ELR (cell line): ENCODE measurements at places on chromosomes 5 and 9.

DNA sequence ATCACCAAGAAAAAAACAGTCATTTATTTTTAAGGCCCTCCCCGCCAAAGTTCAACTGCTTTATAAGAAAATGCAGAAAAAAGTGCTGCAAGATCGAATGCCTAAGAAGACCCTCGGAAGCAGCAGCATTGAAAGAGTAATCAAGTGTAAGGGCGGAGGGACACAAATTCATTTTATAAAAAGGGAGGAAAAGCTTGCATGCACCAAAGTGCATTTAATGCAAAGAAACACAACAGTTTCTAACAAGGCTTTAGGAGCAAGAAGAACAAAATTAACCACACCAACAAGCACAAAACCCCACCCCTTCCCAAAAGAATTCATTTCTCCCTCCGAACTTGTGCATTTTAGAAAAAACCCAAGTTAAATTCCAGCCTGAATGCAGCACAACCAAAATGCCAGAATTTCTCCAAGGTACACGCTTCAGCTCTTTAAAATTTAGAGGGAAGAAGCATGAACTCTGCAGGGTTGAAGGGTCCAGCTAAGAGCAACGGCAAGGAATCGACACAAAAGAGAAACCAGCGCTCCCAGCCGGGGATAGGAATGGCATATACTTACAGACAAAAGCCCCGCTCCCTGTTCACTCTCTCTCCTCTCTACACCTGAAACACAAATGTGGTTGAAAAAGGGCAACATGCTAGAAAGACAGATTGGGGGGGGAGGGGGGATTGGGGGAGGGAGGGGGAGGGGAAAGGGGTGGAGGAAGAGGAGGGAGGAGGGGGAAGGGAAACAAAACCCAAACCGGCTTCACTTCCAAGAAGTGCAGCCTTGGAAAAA is at the start of gene NREP:
Gene NREP (minus strand): TSS at position 614 of the 774 bp plus-strand sequence. CDS start 1,422 bp downstream, outside the sequence.
- peak; percentile 21 for DNase-seq

DNA sequence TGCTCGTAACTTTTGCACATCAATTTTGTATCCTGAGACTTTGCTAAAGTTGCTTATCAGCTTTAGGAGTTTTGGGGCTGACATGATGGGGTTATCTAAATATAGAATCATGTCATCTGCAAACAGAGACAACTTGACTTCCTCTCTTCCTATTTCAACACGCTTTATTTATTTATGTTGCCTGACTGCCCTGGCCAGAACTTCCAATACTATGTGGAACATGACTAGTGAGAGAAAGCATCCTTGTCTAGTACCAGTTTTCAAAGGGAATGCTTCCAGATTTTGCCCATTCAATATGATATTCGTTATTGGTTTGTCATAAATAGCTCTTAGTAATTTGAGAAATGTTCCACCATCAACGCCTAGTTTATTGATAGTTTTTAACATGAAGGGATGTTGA is 65.4 kb upstream of the CDH12 start:
- DNase-seq, result no peak

GRCh38 chr9:131980267-131981016 is 99.2 kb downstream of the MED27 start:
- DNase-seq, result no peak

- DNase-seq, result no peak
Observed at GRCh38 chr9:15158064-15158463, 149.0 kb downstream of the TTC39B start.

DNA sequence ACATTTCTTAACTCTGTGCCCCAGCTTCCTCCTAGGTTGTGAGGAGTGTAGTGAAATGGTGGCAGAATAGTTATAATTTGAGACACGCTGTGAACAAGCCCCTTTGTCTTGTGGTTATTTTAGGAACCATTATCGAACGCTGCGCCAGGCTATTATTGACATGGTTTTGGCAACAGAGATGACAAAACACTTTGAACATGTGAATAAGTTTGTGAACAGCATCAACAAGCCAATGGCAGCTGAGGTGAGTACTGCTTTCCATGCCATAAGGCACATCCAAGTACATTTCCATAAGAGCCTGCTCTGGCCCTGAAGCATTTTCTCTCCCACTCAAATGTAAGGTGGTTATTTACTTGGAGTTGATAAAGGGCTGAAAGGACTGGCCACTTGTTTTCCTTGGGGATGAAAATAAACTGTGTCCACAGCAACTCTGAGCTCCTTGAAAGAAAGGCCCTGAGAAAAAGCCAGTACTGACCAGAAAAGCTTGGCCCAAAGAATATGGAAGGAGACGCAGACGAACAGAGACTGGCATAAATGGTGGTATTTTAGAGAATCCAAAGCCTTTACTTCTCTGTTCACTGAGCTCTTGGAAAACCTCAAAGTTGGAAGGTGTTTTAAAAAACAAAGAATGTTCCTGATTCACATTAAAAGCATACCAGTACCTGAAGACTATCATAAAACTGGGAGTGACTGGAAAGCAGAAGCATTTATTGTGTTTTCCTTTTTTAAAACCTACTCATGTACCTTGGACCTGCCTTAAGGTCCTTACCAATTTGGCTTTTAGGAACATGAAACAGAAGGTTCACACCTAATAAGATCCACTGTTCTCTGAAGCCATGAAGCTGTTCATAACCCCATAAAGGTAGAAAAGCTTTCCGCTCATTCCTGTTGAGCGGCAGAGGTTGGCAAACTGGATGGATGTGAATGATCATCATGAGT is 72.2 kb downstream of the WDR41 start:
- no peak for DNase-seq

- peak; percentile 78 for DNase-seq
Observed at GRCh38 chr5:65100911-65101631, 332.3 kb downstream of the CWC27 start.

GRCh38 chr5:163338-163620 is 28.0 kb upstream of the LRRC14B start:
- DNase-seq, result no peak

DNA sequence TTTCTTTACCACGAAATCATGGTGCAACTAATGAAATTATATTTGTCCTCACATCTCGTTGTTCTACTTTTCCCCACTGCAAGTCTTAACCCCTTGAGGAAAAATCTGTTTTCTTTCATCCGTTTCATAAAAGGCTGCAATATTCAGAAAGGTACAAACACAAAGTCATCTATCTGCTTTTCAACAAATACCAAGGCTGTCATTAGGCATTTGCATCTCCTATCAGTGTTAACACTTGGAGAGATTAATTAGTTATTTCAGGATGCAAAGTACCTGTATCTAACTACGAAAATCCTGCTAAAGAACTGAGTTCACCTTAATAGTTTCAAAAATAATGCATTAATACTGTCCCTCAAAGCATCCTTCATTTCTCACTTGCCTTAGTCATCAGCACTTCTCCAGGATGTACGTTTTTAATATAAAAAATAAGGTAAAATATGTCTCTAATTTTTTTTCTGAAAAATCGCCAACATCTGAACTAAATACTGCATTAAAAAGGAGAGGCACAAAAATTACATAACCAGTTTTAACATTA is 1.8 kb downstream of the ARRDC3 start:
- DNase-seq, result no peak

GRCh38 chr9:126853667-126854066 is 6.8 kb upstream of the ZBTB34 start:
- DNase-seq, result peak; percentile 61

DNA sequence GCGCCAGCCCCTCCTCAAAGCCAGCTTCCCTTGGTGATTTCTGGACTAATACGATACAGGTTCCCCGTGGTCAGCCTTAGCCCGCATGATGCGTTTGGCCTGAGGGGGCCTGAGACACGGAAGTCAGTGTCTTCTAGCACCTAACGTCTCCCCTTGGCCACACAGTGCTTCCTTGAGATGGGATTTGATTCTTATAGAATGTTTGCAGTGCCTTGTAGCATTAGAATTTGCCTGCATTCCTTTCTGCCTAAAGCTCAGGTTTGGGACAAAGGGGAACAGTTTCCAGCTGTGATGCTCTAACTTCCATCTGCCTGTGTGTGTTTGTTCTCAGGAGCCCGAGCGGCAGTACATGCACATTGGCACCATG is 34.4 kb downstream of the CFAP90 start:
- DNase-seq, result no peak

GRCh38 chr5:40798801-40799210 is 632 bp upstream of the PRKAA1 start:
- peak; percentile 83 for DNase-seq

GRCh38 chr5:96743805-96744204 is 63.9 kb downstream of the ERAP1 start:
- DNase-seq, result no peak

DNA sequence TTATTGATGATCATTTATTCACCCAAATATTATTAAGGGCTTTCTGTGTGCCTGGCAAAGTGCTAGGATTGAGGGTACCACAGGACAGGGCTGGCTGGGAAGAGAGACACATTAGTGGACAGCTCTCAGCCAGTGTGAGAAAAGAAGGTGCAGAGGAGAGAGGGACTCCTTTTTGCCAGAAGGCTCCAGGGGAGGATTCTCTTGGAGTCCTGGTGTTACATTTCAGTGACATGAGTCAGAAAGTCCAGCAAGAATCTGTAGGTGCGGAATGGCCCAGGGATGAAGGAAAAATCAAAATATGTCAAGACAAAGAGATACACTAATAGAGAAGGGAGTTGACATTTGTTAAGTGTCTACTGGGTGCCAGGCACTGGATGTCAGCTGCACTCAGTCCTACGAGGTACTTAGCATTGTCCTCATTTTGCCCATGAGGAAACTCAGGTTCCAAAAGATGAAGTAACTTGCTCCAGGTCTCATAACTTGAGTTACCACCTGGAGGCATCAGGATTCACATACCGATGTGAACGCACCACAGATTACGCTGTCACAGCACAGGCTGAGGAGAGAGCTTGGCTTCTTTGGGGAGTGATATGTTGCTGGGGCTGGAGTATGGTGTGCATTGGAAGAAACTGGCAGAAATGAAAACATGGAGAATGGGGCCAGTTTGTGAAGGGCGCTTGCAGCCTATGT is 60.5 kb downstream of the RASGRF2 start:
- peak; percentile 73 for DNase-seq
